ENCODE measurements at places on chromosomes 7 and 10. TPM values are rescaled to one million over a fixed set of nuclear protein-coding genes. Genes with fewer than 3 reads are reported as not detected.

KCND2 gene
- not detected for total RNA-seq

DNA sequence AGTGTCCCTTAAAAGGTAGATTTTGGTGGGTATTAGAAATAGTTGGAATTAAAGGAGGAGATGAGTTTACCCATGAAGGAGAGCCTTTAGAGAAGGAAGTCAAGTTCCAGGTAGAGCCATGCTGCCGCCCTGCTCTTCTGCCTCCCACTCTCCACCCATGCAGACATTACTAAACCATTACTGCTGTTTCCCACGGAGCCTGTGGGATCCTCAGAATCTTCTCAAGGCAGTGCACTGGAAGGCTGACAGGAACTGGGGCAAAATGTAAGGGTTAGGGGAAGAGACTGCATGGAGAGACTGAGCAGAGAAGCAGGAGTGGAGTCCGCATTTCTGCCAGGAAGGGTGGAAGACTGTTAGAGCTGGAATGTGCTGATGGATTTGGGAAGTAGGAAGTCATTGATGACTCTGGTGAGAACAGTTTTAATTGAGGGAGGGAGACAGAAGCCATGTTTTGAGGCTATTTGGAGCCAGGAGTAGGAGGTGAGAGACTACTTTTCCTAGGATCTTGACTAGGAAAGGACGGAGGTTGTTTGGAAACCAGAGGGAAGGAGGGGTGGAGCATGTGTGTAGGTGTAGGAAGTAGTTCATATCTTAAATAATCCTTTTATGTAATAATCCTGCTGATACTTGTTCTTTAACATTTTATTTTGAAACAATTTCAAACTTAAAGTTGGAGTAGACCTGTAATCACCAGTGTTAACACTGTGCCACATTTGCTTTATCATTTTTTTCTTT lies 109.0 kb downstream of the CCNY start:
- no peak for ATAC-seq

DNA sequence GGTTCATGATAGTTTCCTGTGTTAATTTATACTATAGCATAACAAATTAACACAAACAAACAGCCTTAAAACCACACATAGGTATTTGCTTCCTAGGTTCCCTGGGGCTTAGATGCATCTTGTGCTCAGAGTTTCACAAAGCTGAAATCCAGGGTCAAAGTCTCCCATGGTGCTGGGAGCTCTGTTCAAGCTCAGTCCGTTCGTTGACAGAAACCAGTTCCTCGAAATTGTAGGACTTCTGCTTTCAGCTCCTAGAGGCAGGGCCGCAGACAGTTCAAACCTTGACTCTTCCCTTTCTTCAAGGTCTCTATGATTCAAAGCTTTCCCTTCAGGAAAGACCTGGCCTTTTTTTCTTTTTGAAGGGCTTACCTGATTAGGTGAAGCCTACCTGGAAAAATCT lies 90.5 kb downstream of the VSTM2A start:
- ATAC-seq: no peak

DNA sequence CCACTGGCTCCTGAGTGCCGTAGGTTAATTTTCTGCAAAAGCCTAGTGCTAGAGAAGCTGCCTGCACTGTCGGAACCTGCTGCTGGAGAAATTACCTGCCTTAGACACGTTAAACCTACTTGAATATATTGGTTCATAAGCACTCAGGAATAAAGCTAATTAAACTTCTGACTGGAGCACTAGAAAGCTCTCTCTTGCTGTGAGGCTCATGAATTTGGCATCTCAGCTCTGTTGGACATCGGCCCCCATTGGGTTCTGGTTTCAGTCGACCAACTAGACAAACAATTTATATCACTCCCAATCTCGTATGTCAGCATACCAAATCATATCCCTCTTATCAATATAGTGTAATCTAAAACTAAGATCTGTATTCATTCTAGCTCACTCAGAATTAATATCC lies 52.4 kb upstream of the SEMA3C start:
- ATAC-seq: no peak

DNA sequence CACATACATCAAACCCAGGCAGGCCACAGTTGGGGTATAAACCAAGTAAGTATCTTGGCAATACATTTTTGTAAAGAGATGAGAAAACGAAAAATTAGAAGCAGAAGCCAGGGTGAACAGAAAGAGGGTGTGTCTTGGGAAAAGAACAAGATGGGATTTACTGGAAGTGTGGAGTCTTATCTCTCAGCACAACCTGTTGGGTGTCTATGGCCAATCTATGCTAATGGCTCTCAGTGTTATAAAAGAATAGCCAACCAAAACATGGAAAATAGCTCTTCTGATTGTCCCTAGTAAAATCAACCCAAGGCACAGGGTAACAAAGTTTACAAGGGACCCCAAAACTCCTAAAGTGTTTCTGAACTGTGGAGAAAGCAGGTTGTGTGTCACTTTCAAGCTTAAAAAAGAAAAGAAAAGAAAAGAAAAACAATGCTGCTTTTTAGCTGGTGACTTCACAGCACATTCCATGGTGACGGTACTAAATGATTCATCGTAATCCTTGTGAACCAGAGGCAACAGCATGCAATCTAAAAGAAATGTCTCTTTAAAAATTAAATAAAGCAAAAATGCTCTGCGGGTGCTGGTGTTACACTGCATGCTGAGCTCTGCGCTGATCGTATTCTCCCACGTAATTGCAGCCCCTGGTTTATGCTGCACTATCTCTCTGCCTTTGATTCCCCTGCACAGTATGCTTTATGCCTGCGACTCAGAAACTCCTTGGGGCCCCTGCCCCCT lies 100.8 kb downstream of the C10orf90 start:
- ATAC-seq: no peak

GRCh38 chr7:142919656-142920055 lies 13.9 kb downstream of the TRPV5 start:
- ATAC-seq: no peak

DNA sequence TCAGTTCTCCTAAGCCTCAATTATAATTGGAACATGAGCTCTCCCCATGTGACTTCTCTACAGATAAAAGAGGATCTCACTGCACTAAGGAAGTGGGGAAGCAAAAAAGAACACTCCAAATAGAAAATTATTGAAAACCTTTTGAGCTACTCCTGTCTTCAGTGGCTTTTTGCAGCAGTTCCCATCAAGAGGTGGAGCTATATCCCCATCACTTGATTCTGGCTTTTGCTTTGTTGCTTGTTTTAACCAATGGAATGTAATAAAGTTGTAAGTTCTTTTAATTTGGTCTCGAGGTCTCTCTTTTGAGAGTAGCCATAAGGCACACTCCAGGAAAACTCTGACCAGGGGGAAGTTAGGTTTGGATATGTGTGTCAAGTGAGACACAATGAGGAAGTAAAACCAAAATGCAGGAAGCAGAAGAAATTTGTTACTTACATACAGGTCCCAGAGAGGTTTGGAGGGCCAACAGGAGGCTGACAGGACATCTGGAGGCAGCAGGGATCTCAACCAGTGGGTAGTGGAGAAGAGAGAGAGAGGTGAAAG lies 569.4 kb downstream of the HTR7 start:
- no peak for ATAC-seq

HTRA1 gene
- not detected for total RNA-seq

Data from activated T-helper 17 cell treated with anti-CD3 and anti-CD28 coated beads, Interleukin-2, amount 50 U/mL, for 72 hours (primary cell).